ENCODE measurements at places on chromosomes 2 and 18. TPM values are rescaled to one million over a fixed set of nuclear protein-coding genes. Genes with fewer than 3 reads are reported as not detected.
A peak's percentile ranks its signal among the peaks of the same experiment; 100 is the strongest.

DNA sequence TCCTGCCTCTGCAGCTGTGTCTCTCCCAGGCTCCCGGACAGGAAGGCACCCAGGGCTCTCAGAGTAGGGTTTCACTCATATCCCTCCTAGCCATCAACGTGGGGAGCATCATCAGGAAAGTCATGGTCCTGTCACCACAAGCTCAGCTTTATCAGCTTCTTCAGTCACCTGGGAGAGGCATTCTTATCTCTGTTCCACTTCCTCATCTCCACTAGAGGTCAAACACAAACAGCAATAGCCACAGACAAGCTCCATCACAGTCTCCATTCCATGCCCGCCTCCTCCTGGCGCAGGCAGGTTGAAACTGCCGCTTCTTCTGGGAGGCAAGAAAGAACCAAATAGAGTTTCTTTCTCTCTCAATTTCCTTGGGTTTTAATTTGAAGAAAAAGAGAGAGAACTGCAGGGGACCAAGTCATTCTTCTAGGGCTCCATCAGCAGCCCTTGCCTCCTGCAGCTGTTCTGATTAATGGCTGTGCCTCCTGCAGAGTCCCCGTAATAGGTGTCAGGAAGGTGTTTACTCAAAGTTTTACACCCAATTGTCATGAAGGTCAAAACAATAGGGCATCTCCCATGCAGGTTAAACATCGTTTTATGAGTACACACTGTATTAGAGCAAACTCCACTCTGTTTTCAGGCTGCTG is 377.9 kb downstream of the TMEM182 start:
- no peak overlapping the region for H3K27ac ChIP-seq
- no peaks in the 10 kb centered on the region for H3K27me3 ChIP-seq
- H3K36me3 ChIP-seq: no peaks in the 10 kb centered on the region
- no peak for DNase-seq

- no peaks in the 10 kb centered on the region for H3K27me3 ChIP-seq
- H3K4me1 ChIP-seq: no peaks in the 10 kb centered on the region
- H3K4me3 ChIP-seq: no peak overlapping the region
- no peak overlapping the region for H3K27ac ChIP-seq
- H3K36me3 ChIP-seq: no peaks in the 10 kb centered on the region
- no peak for DNase-seq
Measured at GRCh38 chr2:72985891-72986683, 68.8 kb downstream of the EMX1 start.

GRCh38 chr2:119126650-119127049 is 31.9 kb downstream of the C1QL2 start:
- H3K4me1 ChIP-seq: peaks cover 9% of the 10 kb centered on the region
- peak; percentile 68 for DNase-seq
- peaks cover 56% of the 10 kb centered on the region for H3K27me3 ChIP-seq

DNA sequence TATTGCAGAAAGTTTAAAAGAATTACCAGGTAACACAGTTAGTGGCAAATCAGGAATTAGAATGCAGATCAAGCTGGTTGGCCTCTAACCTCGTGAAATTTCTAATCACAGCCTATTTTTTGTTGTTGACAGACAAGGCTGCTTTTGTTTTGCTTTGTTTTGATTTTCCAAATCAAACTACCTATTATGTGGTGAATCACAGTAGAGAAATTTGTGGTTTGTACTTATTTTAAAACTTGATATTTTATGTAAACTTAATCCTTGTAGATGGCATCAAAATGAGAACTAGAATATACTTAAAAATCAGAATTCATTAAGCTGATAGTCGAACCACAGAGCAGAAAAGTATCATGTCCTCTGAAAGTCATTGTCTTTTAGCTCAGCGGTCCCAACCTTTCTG is 258.1 kb downstream of the CTNNA2 start:
- no peaks in the 10 kb centered on the region for H3K27me3 ChIP-seq
- no peak overlapping the region for H3K4me3 ChIP-seq
- no peaks in the 10 kb centered on the region for H3K4me1 ChIP-seq
- H3K36me3 ChIP-seq: no peaks in the 10 kb centered on the region
- DNase-seq: no peak

GRCh38 chr2:164651361-164651760 is 30.1 kb upstream of the GRB14 start:
- no peak overlapping the region for H3K4me3 ChIP-seq
- H3K4me1 ChIP-seq: no peaks in the 10 kb centered on the region
- H3K27ac ChIP-seq: no peak overlapping the region
- no peaks in the 10 kb centered on the region for H3K27me3 ChIP-seq

DNA sequence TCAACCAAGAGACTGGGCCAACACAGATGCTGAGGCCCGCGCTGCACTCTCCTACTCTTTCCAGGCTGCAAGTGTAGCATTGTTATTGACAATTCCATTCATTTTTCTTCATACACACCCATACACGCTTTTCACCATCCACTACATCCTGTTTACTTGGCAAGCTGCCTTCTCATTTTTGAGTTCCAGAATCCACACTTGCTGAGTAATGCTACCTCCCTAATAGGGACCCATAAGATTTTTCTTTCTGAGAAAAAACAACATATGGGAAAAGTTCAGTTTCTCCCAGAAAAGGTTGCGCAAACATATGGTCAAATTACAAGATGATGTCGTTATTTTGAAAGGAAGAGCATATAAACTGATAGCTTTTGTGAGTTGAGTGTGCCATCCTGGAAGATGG is 3.3 kb upstream of the NETO1 start:
- DNase-seq: no peak
- H3K27ac ChIP-seq: no peak overlapping the region
- no peak overlapping the region for H3K4me3 ChIP-seq
- H3K27me3 ChIP-seq: no peaks in the 10 kb centered on the region

GRCh38 chr18:2846636-2847316 is at the start of gene EMILIN2:
Gene EMILIN2, plus strand, starts transcription at chr18:2847006. Its CDS starts 183 bp downstream, at chr18:2847189.
- H3K27me3 ChIP-seq: peaks cover 88% of the 10 kb centered on the region
- H3K4me3 ChIP-seq: peak within 1 kb of the TSS; percentile 76
- H3K27ac ChIP-seq: no peak within 1 kb of the TSS
- peaks cover 24% of the 10 kb centered on the region for H3K4me1 ChIP-seq
- peaks cover 13% of the 10 kb centered on the region for H3K36me3 ChIP-seq

- H3K4me1 ChIP-seq: no peaks in the 10 kb centered on the region
- no peak for DNase-seq
- H3K4me3 ChIP-seq: no peak overlapping the region
- H3K27me3 ChIP-seq: no peaks in the 10 kb centered on the region
- H3K36me3 ChIP-seq: no peaks in the 10 kb centered on the region
Measured at GRCh38 chr2:146130290-146130689, 1610.4 kb upstream of the ZEB2 start.

GRCh38 chr18:6810191-6810590 is 80.7 kb downstream of the ARHGAP28 start:
- H3K27ac ChIP-seq: no peak overlapping the region
- H3K27me3 ChIP-seq: peaks cover 38% of the 10 kb centered on the region

DNA sequence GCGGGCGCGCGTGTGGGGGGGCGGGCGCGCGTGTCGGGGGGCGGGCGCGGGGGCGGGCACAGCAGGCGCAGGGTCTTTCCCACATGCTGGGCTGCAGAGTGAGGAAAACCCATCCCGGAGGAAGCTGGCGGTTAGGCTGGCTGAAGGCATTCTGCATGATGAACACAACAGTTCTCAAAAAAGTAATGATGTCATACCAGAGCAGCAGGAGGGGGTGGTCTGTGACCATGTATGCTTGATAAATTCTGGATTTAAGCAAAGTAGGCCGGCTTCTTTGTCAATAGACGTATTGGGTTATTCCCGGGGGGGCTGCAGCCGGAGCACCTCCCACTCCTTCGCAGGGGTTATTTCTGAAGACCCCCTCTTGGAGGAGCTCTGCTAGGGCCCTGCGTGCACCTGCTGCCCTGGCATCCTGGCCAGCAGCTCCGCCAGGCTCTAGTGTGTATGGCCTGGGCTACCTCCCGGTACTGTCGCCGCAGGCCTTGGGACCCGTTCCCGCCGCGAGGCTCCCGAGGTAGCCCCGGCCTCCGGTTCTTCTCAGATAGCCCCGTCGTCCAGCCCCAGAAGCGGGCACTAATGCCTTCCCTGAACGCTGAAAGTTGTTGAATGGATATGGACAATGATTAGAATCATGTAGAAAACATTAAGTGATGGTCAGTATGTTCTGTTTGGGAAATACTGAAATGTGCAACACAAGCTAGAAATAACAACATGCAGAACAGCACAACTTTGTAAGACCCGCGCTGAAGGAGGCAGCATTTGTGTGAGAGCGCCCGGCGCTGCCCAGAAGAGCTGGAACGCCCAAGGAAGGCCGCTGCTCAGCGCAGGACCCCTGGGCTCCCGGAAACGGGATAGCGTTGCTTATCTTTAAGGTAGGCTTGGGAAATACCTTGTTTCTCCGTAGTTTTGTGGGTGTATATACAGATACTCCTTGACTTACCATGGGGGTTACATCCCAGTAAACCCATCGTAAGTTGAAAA is 101.4 kb upstream of the RAB6C start:
- H3K4me1 ChIP-seq: no peaks in the 10 kb centered on the region
- DNase-seq: no peak
- no peak overlapping the region for H3K27ac ChIP-seq
- no peaks in the 10 kb centered on the region for H3K36me3 ChIP-seq
- no peak overlapping the region for H3K4me3 ChIP-seq
- peaks cover 11% of the 10 kb centered on the region for H3K27me3 ChIP-seq

- peaks cover 46% of the 10 kb centered on the region for H3K4me1 ChIP-seq
- H3K27ac ChIP-seq: peak overlapping the region; percentile 62
- no peaks in the 10 kb centered on the region for H3K27me3 ChIP-seq
- peak; percentile 63 for DNase-seq
- no peak overlapping the region for H3K4me3 ChIP-seq
- H3K36me3 ChIP-seq: peaks cover 15% of the 10 kb centered on the region
Measured at GRCh38 chr2:44247924-44248323, 27.4 kb upstream of the SLC3A1 start.

GRCh38 chr18:42734520-42734919 is 381.0 kb downstream of the RIT2 start:
- H3K36me3 ChIP-seq: no peaks in the 10 kb centered on the region
- DNase-seq: no peak
- H3K4me1 ChIP-seq: no peaks in the 10 kb centered on the region
- H3K27me3 ChIP-seq: no peaks in the 10 kb centered on the region

DNA sequence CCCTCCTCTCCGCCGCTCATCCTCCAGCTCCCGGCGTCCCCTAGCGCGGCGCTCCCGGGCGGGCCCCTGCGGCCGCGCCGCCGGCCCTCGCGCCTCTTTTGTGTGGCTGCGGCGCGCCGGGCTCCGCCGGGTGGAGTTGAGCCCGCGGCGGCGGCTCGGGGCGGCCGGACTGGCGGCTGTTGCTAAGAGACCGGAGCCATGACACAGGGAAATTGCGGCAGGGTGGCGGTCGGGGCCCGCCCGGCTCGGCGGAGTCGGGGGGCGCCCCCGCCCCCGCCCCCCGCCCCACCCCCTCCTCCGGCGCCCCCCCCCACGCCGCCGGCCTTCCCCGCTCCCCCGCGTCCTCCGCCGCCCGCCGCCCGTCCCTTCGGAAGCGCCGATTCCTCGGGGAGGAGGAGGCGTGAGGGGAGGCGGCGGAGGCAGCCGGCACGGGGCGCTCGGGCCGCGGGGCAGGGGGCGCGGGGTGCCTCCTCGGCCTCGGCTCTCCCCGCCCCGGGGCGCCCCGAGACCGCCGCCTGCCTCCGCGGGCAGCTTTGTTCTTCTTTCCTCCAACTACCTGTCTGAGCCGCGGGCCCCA is at the start of gene TMEM200C:
Gene TMEM200C, minus strand, starts transcription at position 224 of the 577 bp plus-strand sequence. CDS start 3,459 bp downstream, outside the sequence.
- H3K4me3 ChIP-seq: no peak within 1 kb of the TSS
- no peaks in the 10 kb centered on the region for H3K36me3 ChIP-seq
- peaks cover 15% of the 10 kb centered on the region for H3K27me3 ChIP-seq

- no peak overlapping the region for H3K4me3 ChIP-seq
- DNase-seq: no peak
- no peak overlapping the region for H3K27ac ChIP-seq
- no peaks in the 10 kb centered on the region for H3K4me1 ChIP-seq
Measured at GRCh38 chr2:207223051-207223450, 57.3 kb upstream of the KLF7 start.

DNA sequence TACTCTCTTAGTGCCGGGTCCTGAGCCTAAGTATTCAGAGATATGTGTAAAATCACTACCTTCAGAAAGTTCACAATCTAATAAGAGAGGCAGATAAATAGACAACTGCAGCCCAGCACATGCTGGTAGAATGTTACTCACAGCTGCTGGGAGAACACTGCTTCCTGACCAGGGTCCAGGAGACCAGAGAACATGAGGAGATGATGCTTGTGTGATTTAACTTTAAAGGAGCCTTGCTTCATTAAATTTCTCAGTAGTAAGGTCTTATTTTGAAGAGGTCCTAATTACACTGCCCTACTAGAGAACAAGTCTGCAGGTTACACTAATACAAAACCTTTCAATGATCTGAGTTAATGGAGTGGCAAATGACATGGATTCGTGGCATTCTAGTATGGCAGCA is 209.9 kb upstream of the TRIB2 start:
- no peak overlapping the region for H3K4me3 ChIP-seq
- H3K27me3 ChIP-seq: no peaks in the 10 kb centered on the region
- no peaks in the 10 kb centered on the region for H3K36me3 ChIP-seq
- no peak for DNase-seq
- H3K4me1 ChIP-seq: no peaks in the 10 kb centered on the region

DNA sequence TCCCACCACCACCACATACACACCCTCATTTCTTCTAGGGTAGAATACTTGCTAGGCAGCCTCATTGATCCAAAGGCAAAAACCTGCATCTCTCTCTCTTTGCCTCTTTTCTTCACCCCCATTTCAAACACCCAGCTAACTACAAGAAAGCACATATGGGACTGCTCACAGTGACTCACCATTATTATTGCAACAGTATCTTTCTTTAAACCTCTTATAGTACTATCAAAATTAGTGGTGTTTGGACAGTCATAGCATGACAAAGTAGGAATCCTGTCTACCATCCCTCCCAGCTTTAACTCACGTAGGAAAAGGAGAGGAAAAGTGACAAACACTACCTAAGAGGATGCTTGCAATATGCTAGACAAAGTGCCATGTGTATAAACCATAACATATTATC is 422.5 kb upstream of the CRIM1 start:
- H3K27me3 ChIP-seq: no peaks in the 10 kb centered on the region
- H3K36me3 ChIP-seq: no peaks in the 10 kb centered on the region
- H3K4me3 ChIP-seq: no peak overlapping the region
- H3K4me1 ChIP-seq: no peaks in the 10 kb centered on the region

DNA sequence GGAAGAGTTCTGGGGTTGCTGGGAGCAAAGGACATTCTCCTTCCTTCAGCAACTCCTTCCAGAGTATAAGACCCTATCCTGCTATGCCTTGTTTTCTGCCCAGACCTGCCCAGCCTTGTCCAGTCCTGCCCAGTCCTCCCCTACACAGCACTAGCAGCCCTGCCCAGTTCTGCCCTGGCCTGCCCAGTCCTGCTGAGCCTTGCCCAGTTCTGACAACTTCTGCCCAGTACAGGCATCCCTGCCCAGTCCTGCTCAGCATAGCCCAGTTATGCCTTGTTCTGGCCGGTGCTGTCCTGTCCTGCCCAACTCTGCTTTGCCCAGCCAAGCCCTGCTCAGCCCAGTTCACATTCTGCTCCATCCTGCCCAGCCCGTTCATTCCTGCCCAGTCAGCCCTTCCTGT is 44.9 kb upstream of the ALK start:
- no peaks in the 10 kb centered on the region for H3K4me1 ChIP-seq
- no peak overlapping the region for H3K4me3 ChIP-seq
- H3K27me3 ChIP-seq: peaks cover 90% of the 10 kb centered on the region
- no peak overlapping the region for H3K27ac ChIP-seq
- DNase-seq: no peak
- no peaks in the 10 kb centered on the region for H3K36me3 ChIP-seq

GRCh38 chr2:11050565-11050964 is 104.7 kb upstream of the SLC66A3 start:
- H3K4me1 ChIP-seq: no peaks in the 10 kb centered on the region
- H3K27me3 ChIP-seq: peaks cover 58% of the 10 kb centered on the region
- DNase-seq: no peak

Gene ACMSD
- not detected for total RNA-seq

Gene SUPT7L
- total RNA-seq: 35.5 TPM

Gene RAB6C
- total RNA-seq: not detected

Gene AGXT
- not detected for total RNA-seq

Gene HOXD12
- total RNA-seq: not detected

Gene MAP2
- 9.5 TPM for total RNA-seq

Gene LIMS1
- 40.1 TPM for total RNA-seq

Gene IL18R1
- 1.5 TPM for total RNA-seq

Gene KIAA2012
- 0.17 TPM for total RNA-seq

Gene MAL
- total RNA-seq: not detected
